ENCODE measurements at places on chromosomes 2 and 18.

GRCh38 chr2:218024336-218024735, 21.5 kb upstream of the TNS1 start:
- no peak for DNase-seq

- DNase-seq = no peak
These were observed 4.8 kb upstream of the MRPL44 start for GRCh38 chr2:223952280-223952968.

DNA sequence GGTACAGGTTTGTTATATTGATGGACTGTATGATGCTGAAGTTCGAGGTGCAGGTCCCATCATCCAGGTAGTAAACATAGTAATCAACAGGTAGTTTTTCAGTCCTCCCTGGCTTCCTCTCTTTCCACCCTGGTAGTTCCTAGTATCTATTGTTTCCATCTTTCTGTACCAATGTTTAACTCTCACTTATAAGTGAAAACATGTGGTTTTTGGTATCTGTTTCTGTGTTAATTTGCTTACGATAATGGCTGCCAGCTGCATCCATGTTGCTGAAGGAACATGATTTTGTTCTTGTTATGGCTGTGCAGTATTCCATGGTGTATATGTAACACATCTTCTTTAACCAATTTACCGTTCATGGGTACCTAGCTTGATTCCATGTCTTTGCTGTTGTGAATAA, 69.6 kb upstream of the LRRTM1 start:
- no peak for DNase-seq

GRCh38 chr18:24024425-24024824, 9.9 kb downstream of the TTC39C start:
- no peak for DNase-seq
